ENCODE measurements at places on chromosomes 12 and 14.

DNA sequence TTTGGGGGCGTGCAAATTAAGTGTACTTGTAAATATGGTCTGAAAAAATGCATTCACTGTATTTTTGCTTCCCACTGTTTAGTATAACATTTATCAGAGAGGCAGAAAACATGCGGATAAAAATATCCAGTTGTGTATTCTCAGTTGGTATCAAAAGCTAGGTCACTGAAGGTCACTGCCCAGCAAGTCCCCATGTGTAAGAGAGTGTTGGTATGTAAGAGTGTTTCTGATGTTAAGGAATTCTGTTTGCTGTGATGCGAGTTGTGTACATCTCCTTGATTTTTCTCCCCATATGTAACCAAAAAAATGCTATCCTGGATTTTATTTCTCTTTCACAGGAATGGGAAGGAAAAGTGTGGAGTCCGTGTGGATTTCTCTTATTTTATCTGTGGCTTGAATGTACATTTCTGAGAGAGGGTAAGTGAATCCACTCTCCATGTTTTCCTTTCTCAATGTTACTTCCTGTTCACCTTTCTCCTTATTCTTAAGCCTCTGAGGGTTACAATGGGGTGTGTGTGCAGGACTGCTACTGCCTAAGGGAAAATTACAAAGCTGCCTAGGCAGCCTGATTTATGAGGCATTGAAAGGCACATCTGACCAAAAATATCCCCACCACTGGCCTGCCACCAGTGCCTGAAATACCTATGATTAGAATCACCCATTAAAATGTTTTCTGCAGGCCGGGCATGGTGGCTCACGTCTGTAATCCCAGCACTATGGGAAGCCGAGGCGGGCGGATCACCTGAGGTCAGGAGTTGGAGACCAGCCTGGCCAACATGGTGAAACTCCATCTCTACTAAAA lies 97.9 kb upstream of the USP44 start:
- no peak for DNase-seq

DNA sequence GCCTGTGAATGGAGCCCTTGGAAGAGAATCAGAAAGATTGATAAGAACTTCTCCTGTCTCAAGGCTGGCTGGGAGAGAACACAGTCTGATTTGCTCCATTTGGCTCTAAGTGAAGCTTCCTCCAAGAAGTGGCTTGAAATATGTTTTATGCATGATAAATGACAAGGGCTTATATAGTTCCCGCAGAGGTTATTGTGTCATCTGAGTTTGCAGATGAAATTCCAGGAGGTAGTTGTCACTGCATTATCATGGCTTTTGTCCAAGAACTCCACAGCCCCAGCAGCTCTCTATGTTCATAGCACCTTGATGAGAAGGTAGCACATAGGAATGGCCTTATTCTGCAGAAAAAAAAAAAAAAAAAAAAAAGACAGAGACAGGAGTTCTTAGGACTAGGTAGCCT lies 108.5 kb downstream of the DACT1 start:
- DNase-seq: no peak

DNA sequence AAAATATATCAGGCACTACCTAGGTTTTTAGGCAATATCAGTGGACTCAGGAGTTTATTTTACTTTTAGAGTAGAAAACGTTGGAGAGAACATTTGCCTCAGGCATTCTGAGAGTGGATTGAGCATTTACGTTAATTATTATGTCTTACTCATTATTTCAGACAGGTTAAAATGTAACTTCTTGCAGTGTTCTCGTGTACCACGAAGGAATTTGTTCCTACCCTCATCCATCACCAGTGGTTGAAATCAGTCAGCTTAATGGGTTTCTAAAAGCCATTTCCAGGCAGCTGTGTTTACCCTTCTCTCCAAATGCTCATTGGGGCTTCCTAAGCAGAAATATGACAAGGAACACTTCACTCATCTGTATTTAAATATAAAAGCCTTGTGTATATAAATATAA lies 9.1 kb upstream of the LDHB start:
- no peak for DNase-seq

GRCh38 chr12:3084742-3085141 lies 7.6 kb downstream of the TSPAN9 start:
- no peak for DNase-seq

- no peak for DNase-seq
These were observed 100.7 kb upstream of the SLC38A4 start for GRCh38 chr12:46926526-46926925.

GRCh38 chr12:70400124-70400523 lies 34.0 kb downstream of the KCNMB4 start:
- no peak for DNase-seq

DNA sequence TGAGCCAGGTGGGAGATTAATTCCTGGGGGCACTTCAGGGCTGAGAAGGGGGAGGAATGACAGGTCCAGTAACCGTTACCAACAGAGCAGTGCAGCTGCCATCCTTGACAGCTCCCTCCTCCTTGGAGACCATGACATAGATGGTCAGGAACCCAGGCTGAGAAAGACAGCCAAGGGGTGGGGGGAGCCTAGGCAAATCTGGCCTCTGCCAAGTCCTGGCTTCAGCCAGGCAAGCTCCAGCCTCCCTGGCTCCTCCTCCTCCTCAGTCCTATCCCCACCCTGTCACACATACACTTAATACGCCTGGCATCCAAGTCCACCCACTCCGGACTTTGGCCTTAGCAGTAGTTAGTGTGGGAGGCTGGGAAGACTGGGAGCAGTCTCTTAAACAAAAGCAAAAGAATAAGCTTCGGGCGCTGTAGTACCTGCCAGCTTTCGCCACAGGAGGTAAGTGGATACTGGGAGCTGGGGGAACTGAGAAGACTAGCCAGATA lies at the start of gene RDH5:
Gene RDH5, plus strand, starts transcription at position 323 of the 494 bp plus-strand sequence. CDS start 792 bp downstream, outside the sequence.
- DNase-seq: no peak

Data from cerebellar nuclear complex (tissue), 1 donor.